GM23338 (cell line): ENCODE measurements at places on chromosomes 4 and X.

DNA sequence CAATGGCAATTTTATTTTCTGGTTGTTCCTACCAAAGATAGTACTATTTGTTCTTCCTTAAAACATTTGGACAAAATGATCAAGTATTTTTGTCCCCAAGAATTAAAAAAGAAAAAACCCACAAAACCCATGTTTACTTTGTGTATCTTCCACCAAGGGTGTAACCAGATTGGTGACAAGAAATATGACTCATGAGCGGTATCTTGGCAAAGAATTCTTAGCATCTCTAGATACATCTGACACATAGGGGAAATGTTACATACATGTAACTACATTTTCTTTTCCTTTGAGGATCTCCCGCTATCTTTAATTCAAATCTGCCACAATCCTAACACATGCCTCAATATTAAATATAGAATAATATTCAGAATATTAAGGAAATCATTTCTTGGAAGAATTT lies 78.7 kb downstream of the WDFY3 start:
- no peak overlapping the region for H3K4me3 ChIP-seq
- no peak overlapping the region for H3K27ac ChIP-seq
- H3K4me1 ChIP-seq = peaks cover 6% of the 10 kb centered on the region; the same call in 1 of the 2 replicates
- no peak for DNase-seq
- no peaks in the 10 kb centered on the region for H3K36me3 ChIP-seq
- H3K27me3 ChIP-seq = no peaks in the 10 kb centered on the region

DNA sequence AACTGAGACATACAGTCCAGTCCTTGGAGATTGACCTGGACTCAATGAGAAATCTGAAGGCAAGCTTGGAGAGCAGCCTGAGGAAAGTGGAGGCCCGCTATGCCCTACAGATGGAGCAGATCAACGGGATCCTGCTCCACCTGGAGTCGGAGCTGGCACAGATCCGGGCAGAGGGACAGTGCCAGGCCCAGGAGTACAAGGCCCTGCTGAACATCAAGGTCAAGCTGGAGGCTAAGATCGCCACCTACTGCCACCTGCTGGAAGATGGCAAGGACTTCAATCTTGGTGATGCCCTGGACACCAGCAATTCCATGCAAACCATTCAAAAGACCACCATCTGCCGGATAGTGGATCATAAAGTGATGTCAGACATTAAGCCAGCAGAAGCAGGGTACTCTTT lies 20.4 kb upstream of the FRMPD3 start:
- H3K36me3 ChIP-seq = no peaks in the 10 kb centered on the region
- H3K27me3 ChIP-seq = no peaks in the 10 kb centered on the region
- no peak overlapping the region for H3K27ac ChIP-seq
- no peak overlapping the region for H3K4me3 ChIP-seq
- DNase-seq = peak; percentile 42
- H3K4me1 ChIP-seq = no peaks in the 10 kb centered on the region

DNA sequence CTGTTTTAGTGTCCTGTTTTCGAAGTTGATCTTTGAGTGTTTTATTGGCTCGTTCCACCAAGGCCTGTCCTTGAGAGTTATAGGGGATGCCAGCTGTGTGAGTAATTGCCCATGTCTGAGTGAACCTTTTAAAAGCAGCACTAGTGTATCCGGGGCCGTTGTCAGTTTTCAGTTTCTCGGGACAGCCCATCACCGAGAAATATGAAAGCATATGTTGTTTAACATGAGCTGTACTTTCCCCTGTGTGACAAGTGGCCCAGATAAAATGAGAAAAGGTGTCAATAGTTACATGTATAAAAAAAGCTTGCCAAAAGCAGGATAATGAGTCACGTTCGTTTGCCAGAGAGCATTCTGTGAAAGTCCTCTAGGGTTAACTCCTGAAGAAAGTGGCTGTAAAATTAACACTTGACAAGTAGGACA lies 48.6 kb upstream of the RASSF6 start:
- no peak overlapping the region for H3K27ac ChIP-seq
- no peak for DNase-seq
- H3K4me1 ChIP-seq = peaks cover 7% of the 10 kb centered on the region
- H3K36me3 ChIP-seq = no peaks in the 10 kb centered on the region
- H3K27me3 ChIP-seq = no peaks in the 10 kb centered on the region

- H3K27me3 ChIP-seq = no peaks in the 10 kb centered on the region
- H3K4me3 ChIP-seq = no peak overlapping the region
- H3K4me1 ChIP-seq = 0 out of 2 replicates have a peak, but pooled peaks cover 3% of the 10 kb centered on the region
- H3K36me3 ChIP-seq = no peaks in the 10 kb centered on the region
These were observed 161.8 kb upstream of the PCDH18 start for GRCh38 chr4:137694138-137694537.

- H3K4me1 ChIP-seq = no peaks in the 10 kb centered on the region
- H3K4me3 ChIP-seq = no peak overlapping the region
- DNase-seq = no peak
- no peaks in the 10 kb centered on the region for H3K27me3 ChIP-seq
- no peak overlapping the region for H3K27ac ChIP-seq
These were observed 981.0 kb upstream of the HS3ST1 start for GRCh38 chr4:12409507-12410190.
